CD4-positive, alpha-beta T cell treated with Interleukin-21 for 1 hour (primary cell): ENCODE measurements at places on chromosomes 6 and 20.

DNA sequence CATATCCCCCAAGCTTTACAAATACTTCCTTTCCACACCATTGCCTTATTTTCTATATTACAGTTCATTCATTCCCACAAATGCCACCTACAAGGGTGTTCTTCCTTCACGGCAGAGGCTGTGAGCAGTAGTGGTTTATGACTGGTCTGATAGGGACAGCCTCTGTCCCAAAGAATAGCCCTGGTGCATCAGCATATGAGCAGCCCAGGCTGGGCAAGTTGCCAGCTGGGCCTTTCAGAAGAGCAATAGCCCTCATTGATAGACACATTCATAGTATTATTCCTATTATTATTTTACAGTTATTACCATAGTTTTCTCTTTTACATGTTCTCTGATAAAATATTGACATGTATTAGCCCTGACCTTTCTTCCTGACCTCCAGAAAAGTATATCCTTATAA is 149.9 kb downstream of the MMS22L start:
- DNase-seq: no peak

DNA sequence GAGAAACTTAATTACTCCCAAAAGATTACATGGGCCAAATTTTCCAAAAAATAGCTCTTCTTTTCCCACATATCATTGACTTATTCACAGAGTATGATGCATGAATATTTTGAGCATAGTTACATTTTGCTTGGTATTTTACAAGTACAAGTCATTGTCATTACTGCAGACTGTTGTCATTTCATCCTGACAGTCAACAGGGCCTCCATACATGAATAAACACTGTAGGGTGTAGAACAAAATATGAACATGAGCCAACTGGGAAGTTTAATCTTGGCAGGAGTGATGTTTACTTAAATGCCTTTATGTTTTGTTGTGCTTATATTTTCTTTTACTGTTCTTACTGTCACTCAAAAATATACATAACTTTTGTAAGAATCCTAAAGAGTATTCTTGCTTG is 340.7 kb downstream of the ADGRB3 start:
- no peak for DNase-seq

- DNase-seq: no peak
These were observed 481.3 kb upstream of the SULF2 start for GRCh38 chr20:48266571-48266970.

DNA sequence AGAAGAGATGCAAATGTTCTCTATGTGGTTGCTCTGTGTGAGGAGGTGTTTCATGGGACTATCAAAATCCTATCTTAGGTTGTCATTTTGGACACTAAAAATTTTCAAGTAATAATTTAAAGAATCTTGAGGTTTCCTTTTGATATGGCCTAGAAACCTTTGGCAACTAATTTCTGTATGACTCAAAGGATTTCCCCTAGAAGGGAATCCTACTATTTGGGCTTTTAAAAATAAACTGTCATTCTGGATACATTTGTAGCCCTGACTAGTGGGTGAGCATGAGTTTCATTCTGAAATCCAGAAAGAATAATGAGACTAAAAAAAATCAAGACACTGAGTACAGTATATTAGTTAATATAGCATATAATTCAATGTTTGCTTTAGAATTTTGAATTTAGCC is 25.5 kb upstream of the RAB23 start:
- no peak for DNase-seq

DNA sequence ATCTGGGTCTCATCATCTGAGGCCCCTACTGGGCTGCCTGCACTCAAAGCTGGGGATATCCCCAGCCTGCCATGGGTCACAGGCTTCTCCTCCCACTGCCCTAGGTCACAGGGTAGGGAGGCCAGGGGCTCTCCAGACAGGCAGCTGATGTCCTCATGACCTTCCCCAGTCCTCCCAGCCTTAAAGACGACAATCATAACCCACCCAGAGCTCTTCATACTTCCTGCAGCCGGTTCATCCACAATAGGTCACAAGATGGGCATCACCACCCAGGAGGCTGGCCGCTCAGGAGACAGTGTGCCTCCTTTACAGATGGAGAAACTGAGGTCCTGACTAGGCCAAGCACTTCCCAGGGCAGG is 15.2 kb downstream of the TFEB start:
- no peak for DNase-seq

- no peak for DNase-seq
These were observed 308.2 kb downstream of the GJA1 start for GRCh38 chr6:121743691-121744090.

DNA sequence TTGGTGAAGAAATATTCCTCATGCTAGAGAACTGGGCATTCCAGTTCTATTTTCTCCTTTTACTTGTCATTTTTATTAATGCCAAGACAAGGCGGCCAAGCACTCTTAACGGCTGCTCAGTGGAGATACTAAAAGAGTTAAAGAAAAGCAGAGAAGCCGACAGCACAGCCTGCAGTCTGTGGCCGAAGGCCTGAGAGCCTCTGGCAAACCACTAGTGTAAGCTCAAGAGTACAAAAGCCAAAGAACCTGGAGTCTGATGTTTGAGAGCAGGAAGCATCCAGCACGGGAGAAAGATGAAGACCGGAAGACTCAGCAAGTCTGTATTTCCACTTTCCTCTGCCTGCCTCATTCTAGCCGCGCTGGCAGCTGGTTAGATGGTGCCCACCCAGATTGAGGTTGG is 167.1 kb upstream of the FUT9 start:
- DNase-seq: no peak

GRCh38 chr6:108940741-108941140 is 92.5 kb downstream of the ARMC2 start:
- no peak for DNase-seq

DNA sequence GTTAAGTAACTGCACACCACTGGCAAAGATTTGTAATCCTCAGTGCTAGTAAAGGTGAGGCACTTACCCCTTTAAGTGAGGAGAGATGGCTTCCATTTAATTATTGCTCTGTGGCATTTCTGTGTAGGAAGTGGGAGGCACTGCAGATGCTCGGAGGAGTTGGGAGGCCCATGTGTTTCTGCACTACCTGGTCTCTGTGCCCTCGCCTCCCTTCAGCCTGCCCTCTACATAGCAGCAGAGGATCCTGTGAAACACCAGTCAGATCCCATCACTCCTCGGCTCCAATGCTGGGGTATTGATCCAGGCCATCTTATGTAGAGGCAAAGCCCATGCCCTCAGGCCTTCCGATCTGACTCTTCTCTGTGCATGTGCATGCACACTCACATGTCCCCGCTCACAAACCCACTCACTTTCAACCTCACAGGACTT is 67.0 kb downstream of the SLX4IP start:
- DNase-seq: peak; percentile 17

GRCh38 chr20:63100926-63101699 is 94.3 kb upstream of the BHLHE23 start:
- DNase-seq: peak; percentile 1

- DNase-seq: no peak
These were observed 26.7 kb upstream of the DEFB112 start for GRCh38 chr6:50076431-50076830.

- no peak for DNase-seq
These were observed 23.1 kb upstream of the DNAAF9 start for GRCh38 chr20:3430376-3431069.

DNA sequence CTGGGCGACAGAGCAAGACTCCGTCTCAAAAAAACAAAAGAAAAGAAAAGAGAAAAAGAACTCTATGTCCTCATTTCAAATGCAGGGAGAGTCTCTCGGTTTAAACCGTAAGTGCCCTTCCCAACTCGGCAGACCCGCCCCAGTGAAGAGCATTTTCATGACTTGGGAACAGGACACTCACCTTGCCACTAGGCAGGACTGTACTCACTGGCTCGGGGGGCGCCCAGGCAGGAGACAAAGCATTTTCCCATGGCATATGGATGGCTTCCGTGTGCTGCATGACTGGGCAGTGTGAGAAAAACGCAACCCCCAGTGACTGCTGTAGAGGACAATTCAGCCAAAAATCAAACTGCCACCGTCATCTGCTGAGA is 23.7 kb upstream of the MRGBP start:
- DNase-seq: no peak

- no peak for DNase-seq
These were observed 10.7 kb downstream of the AHCY start for GRCh38 chr20:34292496-34292895.

DNA sequence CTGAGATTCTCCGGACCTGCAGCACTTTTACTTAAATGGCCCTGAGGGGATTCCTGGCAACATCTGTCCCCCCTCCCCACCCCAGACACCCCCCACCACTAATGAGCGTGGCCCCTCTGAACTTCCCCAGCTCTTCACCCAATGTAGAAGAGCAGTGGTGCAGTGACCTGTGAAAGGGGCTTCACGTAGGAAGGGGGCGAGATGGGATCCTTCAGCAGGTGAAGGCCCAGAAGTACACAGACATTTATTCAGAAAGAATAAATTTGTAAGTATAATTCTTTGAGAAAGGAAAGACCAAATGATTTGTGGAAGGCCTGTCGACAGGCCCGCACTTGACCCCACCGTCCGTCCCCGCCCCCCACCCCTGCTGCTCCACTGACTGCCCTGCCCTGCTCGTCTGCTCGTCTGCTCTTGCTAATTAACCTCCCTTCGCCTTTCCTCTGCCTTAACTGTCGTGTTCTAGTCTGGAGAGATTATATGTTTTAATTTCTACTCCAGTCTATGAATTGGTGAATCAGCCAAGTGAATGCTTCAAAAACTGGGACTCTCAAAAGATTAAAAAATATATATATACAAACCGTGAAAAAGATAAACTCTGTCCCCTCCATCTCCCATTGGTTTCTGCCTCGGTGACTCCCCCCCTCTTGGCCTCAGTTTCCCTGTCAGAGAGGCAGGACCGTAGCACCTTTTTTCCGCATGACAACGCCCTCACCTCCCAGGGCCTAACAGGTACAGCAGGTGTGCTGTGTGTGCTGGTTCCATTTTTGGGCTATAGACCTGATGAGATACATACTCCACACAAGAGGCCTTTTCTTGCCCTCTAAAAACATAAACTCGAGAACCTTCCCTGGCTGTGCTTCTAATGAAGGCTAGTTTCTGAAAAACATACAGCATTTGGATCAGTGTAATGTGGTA is 49.2 kb downstream of the GNAS start:
- DNase-seq: peak; percentile 15

DNA sequence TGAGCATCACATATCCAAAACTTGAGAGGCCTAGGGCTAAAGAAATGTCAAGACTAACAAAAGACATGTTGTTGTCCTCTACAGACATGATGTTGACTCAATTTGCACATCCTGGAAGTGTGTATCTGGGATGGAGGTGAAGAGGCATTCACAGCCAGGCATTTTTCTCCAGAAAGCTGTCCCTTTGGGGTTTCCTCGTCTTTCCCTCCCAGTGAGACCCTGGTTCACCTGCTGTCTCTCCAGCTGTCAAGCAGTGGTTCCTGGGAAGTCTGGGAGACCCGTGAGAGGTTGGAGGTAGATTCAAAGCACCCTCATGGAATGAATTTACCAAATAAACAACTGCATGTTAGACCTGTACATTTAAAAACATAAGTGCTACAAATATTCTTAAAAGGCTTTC is 32.1 kb downstream of the BACH2 start:
- DNase-seq: no peak

GRCh38 chr6:33276864-33277662 is at the start of gene B3GALT4:
TSS of gene B3GALT4 (plus strand) at chr6:33277123. CDS start at chr6:33277420, 297 bp downstream.
- DNase-seq: peak; percentile 77

DNA sequence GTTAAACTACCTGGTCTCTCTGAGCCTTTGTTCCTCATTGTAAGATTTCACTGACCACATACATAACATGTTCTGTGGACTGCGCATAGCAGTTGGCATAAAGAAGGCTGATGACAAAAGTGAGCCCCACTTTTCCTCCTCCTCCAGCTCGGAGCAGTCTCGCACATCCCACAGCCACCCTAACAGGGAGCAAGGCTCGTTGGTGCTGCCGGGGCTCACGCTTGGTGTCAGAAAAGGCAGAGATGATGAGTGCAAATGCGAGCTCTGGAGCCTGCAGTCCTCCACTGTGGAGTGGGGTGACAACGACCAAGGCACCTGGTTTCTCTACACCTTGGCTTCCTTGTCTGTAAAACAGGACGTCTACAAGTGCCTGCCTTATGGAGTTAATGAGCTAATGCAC is 9.7 kb downstream of the TGM3 start:
- DNase-seq: no peak

GRCh38 chr6:37008484-37009465 is 3.3 kb downstream of the FGD2 start:
- DNase-seq: no peak
